ENCODE measurements at places on chromosomes 13 and 19.

GRCh38 chr19:5897189-5897969, 6.2 kb downstream of the NDUFA11 start:
- DNase-seq, result no peak

- no peak for DNase-seq
Measured at GRCh38 chr19:39539165-39539517, 820 bp downstream of the EID2 start.

DNA sequence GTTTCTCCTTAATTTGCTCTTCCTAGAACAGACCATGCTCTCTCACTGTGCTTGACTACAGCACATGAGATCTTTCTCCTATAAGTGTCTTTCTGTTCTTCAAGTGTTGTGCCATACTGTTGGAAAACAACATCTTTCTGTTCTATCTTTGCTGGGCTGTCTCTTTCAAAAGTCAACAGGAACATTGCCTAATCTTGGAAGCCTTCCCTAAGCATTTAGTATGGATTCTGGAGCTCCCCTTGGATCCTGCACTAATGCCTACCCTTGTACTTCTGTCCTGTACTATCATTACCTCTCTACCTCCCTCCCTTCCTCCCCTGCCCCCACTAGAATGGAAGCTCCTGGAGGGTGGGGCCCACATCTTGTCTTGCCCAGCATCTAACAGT, 26.8 kb downstream of the STARD13 start:
- no peak for DNase-seq

DNA sequence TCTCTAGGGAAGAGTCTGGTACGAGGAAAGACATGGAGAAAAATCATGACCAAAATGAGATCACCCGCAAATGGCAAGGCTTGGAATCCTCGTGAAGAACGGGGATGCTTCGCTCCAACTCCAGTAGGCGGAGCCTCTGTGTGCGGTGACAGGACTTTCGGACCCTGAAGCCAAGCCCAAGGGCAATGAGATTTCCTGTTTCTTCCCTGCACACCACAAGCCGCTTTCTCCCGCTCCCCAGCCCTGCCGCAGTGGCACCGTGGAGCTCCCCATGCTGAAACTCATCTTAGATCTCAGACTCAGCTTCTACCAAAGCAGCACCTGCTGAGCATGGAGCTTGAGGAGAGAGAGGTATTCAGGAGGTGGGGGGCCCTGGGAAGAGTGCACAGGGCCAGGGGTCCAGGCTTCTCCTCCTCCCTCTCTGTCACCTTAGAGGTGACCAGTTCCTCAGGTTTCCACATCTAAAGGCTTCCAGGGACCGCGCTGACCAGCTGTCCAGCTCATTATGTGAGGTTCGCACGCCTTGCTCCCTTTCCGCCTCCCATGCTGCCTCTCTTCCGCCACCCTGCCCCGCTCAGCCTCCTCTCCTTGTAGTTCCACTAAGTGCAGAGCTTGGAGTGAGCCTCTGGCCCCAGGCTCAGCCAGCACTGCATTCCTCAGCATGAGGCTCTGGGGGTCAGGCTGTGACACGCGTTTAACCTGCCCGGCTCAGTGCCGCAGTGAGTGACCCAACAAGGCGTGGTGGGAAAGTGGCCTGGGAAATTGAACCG, 153.8 kb upstream of the SOX1 start:
- no peak for DNase-seq

DNA sequence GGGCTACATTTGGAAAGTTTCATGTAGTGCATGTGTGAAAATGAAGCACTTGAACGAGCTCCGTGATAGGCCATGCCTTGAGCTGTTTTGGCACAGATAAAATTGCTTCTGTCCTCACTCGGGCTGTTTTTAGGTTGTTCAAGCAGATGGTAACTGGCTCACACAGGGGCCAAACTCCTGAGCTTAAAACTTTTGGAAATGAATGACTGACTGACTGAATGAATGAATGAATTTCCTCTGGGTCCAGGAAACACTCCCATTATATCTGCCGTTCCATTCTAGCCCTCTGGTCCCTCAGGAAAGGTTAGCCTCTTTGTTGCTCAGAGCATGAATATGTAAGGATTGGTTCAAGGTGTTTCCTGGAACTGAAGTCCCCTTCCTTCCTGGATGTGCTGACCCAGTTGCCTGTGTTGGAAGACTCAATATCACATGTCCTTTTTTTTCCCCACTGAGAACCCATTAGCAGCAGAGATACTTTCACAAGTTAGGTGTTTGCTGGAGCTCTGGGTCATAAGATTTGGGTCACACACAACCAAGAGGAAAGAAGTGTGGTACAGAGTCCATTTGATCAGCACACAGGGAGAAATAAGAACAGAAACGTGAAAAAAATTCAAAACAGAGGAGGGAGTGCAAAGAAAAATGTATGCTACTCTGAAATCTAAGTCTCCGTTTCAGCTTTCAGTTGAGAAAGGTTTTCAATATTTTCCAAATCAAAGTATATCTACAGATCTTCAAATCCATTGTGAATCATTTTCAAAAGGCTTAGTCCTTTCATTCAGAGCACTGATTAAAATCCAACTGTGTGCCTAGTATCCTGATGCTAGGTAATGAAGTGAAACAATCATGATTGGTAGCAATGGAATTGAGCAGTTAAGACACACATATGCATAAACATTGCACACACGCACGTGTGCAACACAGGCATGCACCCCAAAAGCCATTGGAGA, 18.9 kb downstream of the MBNL2 start:
- DNase-seq, result no peak

DNA sequence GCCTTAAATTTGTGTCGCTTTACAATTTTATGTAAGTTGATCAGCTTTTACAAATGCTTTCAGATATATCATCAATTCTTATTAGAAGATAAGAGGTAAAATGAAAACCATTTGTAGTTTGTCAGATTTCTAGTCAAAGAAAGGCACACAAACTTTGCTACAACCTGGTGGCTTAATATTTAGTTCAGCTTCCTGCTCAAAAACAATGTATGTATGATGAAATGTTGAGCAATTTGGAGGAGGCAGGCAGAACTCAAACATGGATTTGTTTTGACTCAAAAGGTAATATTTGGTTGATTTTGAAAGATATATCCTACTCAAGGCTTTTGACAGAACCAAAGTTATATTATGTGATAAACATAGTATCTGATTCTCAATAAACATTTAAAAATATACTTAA, 24.2 kb downstream of the NEK5 start:
- no peak for DNase-seq

- DNase-seq, result peak; percentile 16
Measured at GRCh38 chr13:79392882-79393563, 13.0 kb downstream of the RBM26 start.

DNA sequence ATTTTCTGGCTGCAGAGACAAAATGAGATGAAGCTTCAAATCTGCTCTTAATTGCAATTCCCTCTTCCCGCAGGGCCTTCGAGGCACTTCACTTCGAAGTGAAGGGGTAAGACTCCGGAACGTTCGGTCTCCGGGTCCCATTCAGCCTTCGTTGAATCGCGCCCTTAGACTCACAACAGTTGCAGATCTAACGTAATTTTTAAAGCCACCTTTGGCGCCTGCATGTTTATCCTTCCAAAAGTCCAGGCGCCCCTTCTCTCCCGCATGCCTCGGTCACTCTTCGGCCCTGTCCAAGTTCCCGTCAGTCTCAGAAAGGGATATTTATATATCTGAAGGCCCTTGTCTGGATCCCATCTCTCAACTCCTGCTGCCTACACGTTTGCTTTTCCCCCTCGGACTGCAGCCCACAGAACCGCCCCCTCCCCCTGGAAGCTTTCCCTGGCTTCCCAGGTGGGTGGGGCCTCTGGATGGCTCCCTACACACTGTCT, 915 bp upstream of the KCTD12 start:
- DNase-seq, result no peak

- DNase-seq, result no peak
Measured at GRCh38 chr13:110509971-110510786, 51.3 kb downstream of the RAB20 start.

DNA sequence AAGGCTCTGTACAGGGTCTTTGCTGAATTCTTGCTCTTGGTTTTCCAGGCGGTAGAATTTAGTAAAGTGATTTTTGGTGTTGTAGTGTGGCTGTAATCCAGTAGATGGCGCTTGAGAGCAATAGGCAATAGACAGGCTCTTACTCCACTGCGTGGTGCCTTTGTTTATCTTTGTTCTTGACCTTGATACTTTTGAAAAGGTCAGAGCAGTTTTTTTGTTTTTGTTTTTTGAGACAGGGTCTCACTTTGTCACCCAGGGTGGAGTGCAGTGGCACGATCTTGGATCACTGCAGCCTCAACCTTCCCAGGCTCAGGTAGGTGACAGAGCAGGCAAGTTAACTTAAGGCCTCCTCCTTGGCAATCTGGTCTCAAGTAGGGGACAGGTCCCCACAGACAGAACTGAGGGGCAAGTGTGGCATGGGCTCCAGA, 12.2 kb upstream of the LILRA5 start:
- peak; percentile 59 for DNase-seq

GRCh38 chr19:30930941-30931706, 418.1 kb downstream of the TSHZ3 start:
- no peak for DNase-seq

- DNase-seq, result no peak
Measured at GRCh38 chr13:111920306-111920931, 146.5 kb upstream of the SOX1 start.

- peak; percentile 42 for DNase-seq
Measured at GRCh38 chr19:19627621-19628500, at the start of gene LPAR2. TSS of gene LPAR2 (minus strand) at chr19:19628220. CDS start at chr19:19627275, 945 bp downstream.

- no peak for DNase-seq
Measured at GRCh38 chr19:18741124-18742121, 49.7 kb downstream of the COMP start.

DNA sequence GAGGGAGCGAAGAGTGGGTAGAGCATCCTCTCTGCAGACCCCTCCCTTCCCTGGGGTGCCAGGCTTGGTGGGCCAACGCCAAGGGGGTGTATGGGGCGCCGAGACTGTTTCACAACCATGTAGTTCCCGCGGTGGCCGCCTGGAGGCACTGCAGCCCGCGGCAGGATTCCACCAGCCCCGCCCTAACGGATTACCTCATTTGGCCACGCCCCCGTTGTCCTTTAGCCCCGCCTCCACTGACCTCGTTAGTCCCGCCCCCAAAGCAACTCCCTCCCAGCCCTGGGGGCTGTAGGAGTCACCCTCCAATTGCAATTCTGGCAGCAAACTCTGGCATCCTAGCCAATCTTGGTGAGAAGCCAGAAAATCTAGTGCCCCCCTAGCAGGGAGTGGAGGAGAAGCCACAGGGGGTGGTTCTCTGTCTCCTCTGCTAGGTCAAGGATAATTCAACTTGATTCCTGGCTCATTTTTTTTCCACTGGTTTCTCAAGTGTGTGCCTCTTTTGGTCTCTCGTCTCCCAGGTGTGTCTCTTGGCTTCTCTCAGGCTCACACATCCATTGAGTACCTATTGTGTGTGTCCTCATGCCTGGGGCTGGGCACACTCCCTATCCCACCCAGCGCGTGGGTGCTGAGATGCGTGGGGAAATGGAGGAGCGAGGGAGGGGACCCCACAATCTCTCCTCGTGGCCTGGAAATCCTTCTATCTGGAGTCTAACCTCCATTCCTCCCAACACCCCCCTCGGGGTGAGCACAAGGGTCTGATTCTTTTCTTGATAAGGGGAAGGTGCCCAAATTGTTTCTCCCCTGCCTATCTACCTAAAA, 2.0 kb downstream of the OLFM2 start:
- peak; percentile 91 for DNase-seq

- DNase-seq, result no peak
Measured at GRCh38 chr13:95509521-95510310, 42.8 kb upstream of the CLDN10 start.

- DNase-seq, result no peak
Measured at GRCh38 chr19:42629191-42629590, 34.5 kb upstream of the CEACAM8 start.

DNA sequence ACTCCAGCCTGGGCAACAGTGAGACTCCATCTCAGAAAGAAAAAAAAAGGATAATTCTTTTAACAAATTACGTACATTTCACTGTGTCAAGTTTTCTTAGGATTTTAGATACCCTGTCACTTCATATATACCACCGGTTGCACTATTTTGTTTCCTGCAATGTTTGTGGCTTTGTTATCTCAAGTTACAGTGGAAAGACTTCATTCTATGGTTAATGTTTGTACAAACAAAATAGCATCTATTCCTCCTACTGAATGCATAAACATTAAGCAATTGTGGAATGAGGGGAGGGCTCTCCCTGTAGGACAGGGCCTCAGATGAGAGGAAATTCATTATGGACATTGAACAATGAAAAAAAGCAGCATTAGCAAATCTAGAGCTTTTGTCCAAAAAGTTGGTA, 120.1 kb downstream of the DNAJC3 start:
- DNase-seq, result no peak

DNA sequence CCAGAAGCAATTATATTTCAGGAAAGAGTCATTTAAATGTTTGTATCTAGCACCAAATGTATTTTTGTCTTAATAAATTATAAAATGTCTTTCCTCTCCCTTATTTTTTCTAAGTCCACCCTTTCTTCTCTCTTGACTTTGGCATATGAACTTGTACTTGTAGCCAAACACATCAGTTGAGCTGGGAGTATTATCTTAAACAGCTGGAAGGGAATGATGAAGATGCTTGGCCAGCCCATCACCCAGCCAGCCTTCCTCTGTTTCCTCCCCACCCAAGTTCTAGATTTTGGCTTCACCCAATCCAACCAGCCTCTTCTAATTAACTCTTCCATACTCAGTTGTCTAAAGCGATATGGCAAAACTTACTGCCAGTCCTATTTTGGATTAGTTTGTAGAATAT, 272.5 kb downstream of the ENOX1 start:
- no peak for DNase-seq

DNA sequence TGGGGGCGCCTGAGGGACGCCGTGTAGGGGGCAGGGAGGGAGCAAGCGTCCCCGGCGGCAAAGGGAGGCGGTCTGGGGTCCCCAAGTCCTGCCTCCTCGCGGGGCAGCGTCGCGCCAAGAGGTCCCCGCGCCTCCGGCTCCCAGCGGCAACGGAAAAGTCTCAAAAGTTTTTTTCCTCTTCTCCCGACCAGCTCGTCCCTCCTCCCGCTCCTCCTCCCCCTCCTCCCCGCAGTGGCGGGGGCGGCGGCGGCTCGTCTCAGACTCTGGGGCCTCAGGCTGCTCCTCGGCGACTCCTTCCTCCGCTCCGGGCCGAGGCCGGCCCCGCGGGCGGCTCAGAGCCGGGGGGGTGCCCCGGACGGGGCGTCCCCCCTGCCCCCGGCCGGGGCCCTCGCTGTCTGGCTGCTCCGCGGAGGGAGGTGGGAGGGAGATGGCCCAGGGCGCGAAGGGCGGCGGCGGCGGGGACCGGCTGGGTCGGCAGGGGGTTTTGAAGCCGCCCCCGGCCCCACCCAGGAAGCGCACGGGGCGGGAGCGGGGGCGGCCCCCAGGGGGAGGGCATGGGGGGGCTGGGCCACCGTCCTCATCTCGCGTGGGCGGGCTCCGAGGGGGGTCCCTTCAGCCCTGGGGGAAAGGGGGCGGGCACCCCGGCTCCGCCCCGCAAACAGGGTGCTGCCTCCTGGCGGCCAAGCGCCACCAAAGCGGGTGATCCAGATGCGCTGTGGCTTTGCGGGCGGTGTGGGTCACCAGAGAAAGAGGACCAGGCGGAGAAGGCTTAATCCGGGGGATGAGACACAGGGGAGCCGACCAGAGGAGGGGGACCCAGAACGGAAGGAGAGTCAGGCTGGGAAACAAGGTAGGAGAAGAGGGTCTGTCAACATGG, at the start of gene TGFB1:
Gene TGFB1 (minus strand): TSS at position 457 of the 877 bp plus-strand sequence. CDS start 878 bp downstream, outside the sequence.
- peak; percentile 85 for DNase-seq
